ENCODE measurements at places on chromosomes 6 and 20.

DNA sequence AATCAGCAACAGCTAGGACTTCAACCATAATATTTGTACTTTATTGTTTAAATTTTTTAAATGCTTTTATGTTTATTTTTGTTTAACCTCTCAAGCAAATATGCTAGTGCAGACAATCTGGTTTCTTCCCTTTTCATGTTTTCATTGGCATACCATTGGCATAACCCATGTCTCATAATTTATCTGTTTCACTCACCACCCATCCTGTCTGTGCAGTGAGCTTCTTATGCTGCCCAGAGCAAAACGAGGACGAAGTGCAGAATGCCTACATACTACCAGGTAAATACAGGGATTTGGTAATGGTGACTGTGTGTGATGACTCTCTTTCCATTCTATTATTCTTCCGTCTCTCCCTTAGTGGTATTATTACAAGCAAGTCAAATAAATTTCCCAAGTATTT is 361.4 kb upstream of the KCNQ5 start:
- DNase-seq = no peak

GRCh38 chr20:61682996-61683681 is 382.5 kb downstream of the TAF4 start:
- no peak for DNase-seq

DNA sequence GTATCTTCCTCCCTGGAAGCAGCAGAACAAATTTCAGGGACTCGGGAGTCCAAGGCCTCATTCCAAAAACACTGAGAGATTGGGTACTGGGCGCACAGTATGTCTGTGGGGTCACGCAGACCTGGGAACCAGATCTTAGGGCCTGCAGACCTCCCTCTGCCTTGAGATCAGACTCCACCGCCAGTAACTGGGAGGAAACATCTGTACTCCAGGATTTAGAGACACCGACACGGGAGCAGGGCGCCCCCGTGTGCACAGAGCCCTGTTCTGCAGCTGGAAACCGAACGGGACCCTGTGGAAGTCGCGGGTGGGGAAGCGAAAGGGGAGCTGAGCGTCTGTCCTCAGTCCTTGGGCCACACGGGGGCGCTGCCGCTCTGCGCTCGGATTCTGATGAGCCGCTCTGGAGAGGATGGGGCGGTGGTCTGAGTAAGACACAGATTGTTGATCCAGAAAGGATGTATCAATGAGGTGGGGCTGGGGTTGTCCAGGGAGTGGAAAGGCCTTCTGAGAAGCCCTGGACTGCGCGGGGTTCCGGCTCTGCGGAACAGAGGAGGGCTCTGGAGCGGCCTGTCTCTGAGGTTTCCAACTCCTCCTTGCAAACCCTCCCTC is 35.7 kb upstream of the HLA-E start:
- DNase-seq = peak; percentile 65

DNA sequence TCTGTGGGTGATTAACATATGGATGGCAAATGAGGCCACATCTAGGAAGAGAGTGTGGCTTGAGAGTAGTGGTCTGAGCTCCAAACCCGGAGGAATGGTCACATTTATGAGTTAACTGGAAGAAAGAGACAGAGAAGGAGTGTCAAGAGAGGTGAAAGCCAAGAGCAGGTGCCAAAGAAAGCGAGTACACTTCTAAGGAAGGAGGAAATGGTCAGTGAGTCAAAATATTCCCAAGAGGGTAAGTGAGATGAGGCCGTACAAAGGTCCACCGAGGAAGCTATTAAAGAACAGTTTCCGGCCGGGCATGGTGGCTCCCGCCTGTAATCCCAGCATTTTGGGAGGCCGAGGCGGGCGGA is 104.5 kb upstream of the RNF24 start:
- no peak for DNase-seq

- DNase-seq = no peak
Measured at GRCh38 chr20:50445354-50446151, 64.6 kb upstream of the PTPN1 start.

DNA sequence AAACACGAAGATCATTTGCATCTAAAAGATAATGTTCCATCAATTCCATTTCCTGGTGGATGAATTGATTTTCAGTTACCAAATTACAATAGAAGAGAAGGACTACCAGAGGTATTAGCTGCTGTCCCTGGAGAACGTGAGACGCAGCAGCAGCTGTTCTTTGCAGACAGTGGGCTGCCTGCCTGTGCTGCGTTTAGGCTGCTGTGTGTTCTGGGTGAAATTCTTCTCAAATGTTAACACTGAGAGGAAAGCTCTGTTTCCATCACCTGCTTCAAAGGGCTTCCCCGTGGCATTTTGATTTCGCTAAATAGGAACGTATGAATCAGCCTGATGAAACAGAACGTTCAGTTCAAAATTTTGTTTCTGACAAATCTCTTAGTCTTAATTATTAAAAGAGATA is 362.2 kb downstream of the C6orf118 start:
- DNase-seq = no peak

DNA sequence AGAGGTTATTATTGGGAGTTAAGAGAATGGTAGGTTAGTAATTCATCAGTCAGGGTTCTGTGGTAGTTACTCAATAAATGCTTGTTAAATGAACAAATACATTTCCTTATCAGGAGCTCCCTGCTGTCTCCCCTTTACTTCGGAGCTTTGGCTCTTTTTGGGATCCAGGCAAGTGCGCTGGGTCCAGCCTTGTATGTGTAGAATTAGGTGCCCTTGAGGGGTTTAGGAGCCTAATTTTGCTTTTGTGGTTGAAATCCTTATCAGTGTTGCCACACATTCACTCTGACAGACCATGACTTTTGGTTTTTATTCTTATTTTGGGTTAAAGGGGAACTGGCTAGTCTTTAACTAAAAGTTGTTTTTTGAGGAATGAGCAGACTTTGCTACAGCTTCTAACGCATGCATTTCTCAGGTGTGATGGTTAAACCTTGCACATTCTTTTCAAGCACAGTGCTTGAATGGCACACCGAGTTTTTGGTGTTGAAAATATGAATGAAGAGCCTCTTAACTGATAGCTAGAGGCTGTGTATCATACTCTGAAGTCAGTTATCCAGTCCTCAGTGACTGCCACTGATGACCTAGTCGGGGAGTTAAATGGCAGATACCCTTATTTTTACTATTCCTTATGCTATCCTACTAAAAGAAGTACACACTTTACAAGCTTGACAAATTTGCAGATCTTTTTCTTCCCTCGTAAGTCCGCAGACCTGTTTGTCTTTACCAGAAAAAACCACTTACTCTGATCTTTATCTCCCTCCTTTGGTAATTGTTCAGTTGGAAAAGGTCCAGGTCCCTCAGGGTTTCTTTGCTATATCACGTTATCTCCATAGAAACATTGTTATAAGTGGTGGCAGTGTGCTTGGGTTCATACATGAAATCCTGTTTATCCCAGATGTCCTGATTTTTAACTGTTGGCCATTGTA is 50.7 kb upstream of the PLCG1 start:
- DNase-seq = peak; percentile 99

DNA sequence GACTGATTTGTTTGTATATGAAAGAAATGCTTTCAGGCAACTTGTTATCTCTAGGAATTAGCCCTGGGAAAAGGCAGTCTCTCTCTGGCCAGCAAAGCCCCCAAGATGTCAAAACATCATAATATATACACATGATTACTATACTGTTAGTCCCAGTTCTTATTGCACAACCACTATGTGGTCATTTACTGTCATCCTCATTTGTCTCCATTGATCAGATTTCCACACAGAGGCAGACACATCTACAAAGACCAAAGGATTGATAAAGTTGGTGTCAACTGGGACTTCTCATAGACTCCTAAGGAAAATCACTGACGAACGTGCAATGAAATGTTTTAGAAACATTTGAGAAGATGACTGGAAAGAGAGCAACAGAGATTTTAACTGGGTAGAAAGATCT is 71.9 kb upstream of the POPDC3 start:
- no peak for DNase-seq

- no peak for DNase-seq
Measured at GRCh38 chr6:37589198-37589597, 89.5 kb upstream of the CCDC167 start.

DNA sequence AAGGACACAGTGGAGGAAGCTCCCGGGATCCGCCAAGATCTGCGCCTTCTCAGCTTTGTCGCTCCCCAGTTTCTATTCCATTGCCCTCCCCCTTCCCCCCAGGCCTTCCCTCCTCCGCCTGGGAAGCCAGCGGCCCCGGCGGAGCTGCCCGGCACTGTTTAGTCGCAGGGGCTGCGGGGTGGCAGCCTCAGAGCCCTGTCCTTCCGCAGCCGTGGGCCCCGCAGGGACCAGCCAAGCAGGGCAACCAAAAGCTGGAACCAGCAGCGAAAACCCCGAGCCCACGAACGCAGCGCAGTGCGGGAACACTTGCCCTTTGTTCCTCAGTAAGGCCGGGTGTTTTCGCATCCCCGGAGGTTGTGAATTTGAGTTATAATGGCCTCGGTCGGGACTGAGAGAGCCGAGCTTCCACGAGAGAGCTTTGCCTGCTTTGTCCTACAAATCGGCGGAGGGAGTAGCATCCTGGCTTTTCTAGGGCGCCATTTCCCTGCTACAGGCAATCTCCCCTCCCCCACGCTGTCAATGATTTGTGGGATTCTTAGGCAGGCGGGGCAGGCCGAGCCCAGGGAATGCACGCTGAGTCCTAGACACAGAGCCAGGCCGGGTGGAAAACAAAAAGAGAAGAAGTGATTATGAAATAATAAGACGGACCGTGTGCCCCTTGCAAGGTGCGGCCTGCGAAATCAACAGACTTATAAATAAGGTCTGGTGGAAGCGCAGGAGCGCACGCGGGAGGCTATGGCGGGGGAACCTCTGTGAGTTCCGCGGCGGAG is 4.0 kb upstream of the TUBB2B start:
- DNase-seq = peak; percentile 94

GRCh38 chr6:75368151-75368779 is 83.7 kb upstream of the TMEM30A start:
- peak; percentile 29 for DNase-seq

DNA sequence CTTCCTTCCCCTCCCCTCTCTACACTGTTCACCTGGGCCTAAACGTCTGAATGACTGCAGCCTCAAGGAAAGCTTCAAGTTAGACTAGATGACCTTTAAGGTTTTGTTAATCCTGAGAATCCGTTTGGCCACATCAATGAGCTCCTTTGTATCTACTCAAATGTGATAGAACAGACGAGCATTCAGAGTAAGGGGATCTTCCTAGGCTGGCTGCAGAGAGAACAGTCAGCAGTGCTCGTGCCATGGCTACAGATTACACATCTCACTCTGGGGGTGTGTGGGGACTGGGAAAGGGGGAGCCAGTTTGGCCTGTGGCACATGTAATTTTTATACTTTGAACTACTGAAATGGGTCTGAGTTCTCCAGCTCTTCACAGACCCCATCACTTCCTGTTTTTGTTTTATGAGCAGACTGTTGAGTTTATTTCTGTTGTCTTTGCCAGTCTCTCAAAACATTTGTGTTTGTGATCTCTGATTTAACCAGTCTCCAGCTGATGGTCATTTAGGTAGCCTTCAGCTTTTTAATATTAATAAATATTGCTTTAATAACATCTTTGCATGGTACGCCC is 50.9 kb downstream of the KCNS1 start:
- DNase-seq = no peak

GRCh38 chr20:15937179-15937578 is 636.1 kb downstream of the KIF16B start:
- no peak for DNase-seq

GRCh38 chr20:38172408-38172807 is 7.3 kb upstream of the TGM2 start:
- no peak for DNase-seq

DNA sequence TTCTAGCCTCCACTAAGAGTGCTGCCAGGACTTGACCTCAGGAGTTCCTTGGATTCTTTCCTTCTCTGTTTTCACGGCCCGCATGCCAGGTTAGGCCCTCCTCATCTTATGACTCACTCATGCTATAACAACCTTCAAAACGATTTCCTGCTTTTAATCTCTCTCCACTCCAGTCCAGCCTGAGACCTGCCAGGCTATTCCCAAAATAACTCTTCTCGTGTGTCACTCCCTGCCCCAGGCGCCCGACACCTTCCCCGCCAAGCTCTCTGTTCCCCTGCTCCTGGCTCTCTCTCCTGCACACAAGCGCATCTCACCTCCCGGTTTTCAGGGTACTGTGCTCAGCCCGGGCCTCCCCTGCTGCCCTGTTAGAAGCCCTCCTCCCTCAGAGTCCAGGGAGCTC is 64.1 kb upstream of the RPS6KA2 start:
- no peak for DNase-seq

- peak; percentile 16 for DNase-seq
Measured at GRCh38 chr6:137705160-137706082, 161.6 kb upstream of the TNFAIP3 start.

DNA sequence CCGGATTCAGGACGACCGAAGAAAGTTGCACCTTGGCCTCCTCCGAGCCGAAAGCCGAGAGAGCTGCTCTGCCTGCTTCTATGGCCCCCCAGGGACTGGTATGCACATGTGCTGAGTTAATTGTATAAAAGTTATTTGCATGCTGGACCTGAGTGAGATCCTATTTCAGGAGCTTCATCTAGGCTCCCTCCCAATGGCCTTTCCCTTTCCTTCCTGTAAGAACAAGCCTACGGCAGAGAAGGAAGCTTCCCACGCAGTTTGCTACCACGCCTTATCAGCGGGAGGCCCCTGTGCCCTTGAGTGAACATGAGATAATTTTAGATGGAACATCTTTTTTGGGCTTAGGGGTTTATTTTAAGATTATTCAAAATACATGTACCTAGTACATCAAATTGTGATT is 65.9 kb downstream of the RIN2 start:
- DNase-seq = no peak

DNA sequence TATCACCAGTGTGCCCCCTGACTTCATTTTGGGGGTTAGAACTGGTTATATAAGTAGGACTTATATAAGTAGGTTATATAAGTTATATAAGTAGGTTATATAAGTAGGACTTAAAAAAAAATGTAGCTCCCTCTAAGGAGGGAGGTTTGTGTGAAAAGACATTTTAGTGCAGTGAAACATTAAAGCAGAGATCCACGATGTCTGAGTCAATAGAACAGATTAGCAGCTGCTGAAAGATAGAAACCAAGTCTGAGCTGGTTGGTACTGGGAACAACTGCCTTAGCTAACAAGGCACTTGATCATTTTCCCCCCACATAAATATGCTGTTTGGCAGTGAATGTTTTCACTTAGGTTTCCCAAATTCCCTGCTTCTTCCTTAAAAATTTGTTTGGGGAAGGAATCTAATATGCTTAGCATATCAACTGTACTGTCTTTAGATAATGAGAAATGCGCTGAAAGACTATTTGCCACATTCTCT is 2.1 kb upstream of the RPS12 start:
- DNase-seq = no peak

DNA sequence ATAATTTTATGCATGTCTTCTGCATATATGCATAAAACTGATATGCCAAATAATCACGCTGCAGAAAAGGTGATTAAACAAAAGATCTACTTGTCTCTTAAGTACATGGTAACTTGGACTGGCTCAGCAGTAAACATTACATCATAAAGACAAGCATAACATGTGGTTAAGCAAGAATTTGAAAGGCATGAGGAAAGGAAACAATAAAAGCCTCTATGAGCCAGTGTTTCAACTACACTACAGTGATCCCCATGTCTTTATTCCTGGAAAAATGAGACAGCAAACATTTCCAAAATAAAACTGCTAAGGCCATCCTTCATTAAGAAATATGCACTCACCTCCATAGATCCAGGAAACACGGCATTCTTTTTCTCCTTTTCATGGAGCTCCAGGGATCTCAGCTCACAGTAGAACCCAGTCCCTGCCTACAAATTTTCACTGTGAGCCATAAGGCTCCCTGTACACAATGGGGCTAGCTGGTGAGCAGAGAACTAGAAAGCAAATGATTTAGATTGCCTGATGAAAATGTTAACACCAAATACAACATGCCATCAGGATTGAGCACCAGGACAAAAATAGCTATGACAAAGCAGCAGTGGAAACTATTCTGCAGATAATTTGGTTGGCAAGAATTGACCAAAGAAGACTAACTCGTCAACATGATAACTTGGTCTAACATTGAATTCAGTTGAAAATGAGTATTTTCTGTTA is 156.1 kb downstream of the COL21A1 start:
- DNase-seq = peak; percentile 28

All from NCI-H1105 treated with DMSO at 0.1 percent for 48 hours (cell line).